ENCODE measurements at places on chromosomes 4 and X.

GRCh38 chrX:130846746-130847145 lies 56.3 kb downstream of the ENOX2 start:
- no peak for DNase-seq

DNA sequence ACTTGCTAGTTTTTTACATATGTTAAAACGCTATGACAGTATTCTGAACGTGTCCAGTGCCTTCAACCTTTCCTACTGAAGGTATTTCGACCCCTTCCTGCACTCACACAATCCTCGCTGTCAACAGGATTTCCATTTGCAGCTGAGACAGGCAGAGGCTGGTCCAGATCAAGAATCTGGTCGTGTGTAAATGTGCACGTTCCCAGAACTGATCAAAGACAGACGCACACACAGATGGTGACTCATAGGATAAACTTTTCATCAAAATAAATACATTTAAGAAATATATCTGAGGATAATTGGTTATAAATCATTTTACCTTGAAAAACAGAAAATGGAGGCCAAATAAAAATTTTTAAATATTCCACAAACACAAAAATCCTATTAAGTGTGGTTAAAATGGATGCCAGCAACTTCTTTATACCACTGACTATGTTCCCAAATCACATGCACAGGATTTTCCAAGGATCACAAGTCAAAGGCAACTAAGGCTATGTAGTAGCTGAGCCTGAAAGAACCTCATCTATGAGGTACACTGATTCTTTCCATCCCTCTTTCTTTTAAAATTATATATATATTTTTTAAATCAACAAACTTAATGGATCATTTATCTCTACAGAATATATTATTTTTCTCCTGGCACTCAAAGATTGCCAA lies 85.9 kb downstream of the RNF150 start:
- DNase-seq: no peak

DNA sequence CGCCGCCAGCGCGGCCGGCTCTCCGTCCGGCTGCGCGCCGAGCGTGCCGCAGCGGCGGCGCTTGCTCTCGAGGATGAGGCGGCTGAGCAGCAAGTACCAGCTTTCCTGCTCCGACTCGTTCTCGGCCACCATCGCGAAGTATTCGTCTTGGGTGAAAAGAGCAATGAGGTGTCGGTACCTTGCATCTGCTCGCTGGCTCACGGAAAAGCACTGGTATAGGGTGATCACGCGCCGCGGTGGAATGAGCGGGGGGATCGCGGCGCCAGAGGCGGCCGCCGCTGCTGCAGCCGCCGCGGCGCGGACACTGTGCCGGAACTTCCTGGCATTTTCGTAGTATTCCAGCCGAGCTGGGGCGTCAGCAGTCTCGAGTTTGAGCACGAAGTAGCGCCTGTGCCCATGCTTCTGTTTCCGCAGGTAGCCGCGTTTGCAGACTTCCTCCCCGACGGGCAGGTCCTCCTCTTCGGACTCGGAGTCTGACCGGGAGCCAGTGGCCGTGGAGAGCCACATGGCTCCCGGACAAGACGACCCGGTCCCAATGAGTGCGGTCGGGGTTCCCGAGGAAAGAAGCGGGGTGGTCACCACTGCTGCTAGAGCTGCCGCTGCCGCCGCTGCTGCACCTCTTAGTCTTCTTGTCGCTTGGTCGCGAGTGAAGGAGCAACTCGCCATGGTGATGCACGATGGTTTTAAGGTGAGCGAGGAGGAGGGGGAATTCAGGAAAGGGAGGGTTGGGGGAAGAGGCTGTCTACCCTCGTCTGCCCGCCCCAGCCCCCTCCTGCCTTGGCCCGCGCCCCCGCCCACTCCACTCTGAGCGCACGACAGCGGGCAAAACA lies 469 bp downstream of the IRS4 start:
- no peak for DNase-seq

DNA sequence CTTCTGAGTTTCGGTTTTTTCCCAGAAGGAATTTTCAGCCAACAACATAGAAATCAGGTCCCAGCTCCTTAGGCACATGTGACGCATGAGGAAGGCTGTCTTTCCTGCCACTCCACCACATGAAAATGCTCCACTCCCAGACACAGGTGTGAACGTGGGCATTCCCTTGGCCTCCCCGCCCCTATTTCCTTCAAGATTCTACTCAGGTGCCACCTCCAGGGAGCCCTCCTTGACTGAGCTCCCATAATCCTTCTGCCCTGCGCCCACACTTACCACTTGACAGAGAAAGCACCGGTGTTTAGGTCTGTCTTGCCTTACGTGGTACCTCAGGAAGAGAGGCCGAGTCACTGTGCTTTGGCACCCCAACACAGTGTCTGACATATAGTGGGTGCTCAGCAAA lies 44.4 kb upstream of the CENPU start:
- DNase-seq: no peak

- no peak for DNase-seq
Observed at GRCh38 chrX:31820430-31821210, 748.8 kb upstream of the FTHL17 start.
